Vagina (tissue), 2 donors: ENCODE measurements at places on chromosomes 6 and 20.

GRCh38 chr6:40308533-40309306, 278.4 kb downstream of the LRFN2 start:
- DNase-seq: no peak

DNA sequence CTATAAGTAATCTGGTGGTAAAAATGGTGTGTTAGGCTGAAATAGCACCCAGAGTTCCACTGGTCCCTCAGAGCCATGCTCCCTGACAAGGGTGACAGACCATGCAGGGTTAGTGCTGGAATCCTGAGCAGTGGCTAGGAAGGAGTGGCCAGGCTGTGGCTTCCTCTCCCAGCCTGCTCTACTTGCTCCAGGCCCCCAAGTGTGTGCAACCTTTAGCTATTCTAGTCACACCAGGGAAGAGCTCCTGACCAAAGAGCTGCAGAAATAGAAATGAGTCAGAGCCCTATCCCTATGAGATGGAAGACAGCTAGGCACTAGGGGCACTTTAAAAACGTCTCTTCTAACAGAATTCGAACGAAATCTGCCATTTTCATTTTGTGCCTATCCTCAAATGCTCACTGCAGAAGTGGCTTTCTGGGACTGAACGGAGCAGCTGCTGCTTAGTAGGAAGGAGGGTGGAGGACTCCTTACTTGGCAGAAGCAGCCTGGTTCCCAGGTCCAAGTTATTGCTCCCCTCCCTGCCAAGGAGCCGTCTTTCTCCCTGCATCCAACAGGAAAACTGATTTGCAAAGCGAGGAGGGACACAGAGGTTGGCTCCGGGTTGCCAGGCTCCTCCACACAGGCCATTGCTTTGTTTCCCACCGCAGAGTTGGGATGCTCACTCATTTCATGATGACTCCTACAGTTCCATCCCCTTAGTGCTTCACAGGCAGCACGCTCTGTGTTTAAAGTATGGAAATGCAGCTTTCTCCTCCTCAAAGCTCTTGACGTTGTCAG, 754.5 kb downstream of the C6orf118 start:
- no peak for DNase-seq

- DNase-seq: no peak
Measured at GRCh38 chr20:53792946-53793536, 199.4 kb upstream of the ZNF217 start.

DNA sequence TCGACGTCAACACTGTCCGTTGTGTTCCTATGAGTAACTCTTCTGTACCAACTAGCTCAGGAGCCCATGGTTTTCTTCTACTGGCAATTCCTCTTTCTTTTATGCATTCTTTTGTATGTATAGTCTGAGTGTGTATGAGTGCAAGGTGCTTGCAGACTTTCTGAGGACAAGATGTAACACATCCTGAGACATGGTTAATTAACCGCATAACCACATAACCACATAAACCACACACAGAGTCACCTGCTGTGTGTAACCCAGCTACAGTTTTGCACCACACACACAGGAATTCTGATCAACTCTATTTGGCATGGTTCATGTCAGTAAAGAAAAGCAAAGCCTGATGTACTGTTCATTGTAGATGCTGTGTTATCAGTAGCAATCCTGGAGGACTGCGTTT, 98.6 kb downstream of the DACT2 start:
- DNase-seq: no peak

DNA sequence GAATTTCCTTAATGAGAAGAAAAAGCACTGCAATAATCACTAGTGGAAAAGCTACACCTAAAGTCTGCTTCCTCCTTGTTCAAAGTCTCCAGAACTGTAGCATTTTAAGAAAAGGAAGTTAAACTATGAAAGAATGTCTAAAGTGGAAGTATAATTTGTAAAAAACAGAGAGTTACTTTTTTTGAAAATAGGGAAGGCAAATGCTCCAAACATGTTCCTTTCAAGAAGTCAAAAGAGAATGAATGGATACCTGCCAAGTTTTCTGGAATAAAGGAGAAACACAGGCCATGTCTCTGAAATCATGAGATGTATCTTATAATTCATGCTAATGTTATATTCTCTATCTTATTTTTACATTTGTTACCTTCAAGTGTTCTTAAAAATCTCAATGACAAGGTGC, 60.7 kb upstream of the ADGRG6 start:
- no peak for DNase-seq

DNA sequence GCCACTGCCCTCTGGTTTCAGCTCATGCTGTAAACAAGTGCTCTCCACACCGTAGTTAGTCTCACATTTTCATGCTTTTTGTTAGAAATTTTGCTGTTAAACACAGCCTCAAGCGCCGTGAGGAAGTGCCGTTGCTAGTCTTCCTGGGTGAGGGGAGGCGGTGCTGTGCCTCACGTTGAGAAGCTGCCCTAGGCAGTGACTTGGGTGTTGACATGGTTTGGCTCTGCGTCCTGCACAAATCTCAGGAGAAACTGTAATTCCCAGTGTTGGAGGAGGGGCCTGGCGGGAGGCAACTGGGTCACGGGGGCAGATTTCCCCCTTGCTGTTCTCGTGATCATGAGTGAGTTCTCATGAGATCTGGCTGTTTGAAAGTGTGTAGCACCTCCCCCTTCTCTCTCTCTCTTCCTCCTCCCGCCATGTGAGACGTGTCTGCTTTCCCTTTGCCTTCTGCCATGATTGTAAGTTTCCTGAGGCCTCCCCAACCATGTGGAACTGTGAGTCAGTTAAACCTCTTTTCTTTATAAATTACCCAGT, 95.8 kb downstream of the ERMARD start:
- DNase-seq: no peak

DNA sequence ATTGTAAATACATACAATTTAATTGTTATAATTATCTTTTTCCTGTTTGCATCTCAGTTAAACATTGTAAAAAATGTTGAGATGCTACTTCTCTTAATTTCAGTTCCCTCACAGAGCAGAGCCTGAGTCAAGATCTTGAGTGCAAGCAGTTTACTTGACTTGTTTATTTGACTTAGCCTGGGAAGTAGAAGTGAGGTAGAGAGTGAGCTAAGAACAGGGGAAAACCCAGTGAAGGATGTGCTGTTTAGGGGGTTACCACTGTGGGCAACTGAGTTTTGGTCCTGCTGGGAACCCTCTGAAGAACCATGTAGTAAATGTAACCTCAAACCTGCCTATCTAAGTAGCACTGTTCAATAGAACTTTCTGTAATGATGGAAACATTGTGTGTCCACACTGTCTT, 495.2 kb upstream of the FLRT3 start:
- no peak for DNase-seq

DNA sequence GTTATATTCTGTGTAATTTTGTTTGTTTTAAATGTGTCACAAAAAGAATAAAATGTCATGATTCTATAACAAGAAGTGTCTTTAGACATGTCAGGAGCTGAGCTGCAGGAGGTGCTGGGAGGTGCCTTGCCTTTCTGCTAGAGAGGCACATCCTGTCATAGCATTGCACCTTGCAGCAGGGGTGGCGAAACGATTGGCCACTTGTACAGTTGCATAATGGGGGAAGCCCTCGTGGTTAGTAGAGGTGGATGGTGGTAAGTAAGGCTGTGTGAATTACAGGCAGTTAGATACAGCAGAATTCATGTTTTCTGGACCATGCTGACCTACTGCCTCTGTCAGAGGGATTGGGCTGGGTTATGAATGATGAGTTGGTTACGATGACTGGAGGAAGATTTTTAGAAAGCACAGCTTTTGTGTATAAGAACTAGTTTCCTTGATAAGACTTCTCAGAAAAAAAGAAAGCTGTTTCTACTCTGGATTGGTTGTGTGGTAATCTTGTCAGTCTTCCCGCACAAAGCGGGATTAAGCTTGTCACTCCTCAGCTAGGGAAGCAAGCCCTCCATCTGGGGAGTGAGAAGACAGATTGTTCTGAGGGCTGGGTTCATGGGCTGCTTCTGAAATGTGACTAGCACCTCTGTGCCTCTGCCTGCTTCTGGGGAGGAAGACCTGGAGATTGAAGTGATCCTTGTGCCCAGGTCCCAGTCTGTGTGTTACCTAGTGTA, 74.9 kb downstream of the FOXO3 start:
- no peak for DNase-seq

DNA sequence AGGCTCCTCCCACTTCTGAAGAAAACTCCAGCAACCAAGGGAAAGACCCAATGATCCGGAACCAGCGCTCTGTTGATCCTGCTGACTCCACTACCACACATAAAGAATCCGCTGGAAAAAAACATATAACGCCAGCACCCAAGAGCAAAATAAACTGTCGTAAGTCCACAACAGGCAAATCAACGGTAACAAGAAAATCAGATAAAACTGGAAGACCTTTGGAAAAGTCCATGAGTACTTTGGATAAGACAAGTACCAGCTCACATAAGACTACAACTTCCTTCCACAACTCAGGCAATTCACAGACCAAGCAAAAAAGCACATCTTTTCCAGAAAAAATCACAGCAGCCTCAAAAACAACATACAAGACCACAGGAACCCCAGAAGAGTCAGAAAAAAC, 8.0 kb downstream of the MUCL3 start:
- no peak for DNase-seq

GRCh38 chr6:10409233-10409721, 5.6 kb downstream of the TFAP2A start:
- DNase-seq: no peak

DNA sequence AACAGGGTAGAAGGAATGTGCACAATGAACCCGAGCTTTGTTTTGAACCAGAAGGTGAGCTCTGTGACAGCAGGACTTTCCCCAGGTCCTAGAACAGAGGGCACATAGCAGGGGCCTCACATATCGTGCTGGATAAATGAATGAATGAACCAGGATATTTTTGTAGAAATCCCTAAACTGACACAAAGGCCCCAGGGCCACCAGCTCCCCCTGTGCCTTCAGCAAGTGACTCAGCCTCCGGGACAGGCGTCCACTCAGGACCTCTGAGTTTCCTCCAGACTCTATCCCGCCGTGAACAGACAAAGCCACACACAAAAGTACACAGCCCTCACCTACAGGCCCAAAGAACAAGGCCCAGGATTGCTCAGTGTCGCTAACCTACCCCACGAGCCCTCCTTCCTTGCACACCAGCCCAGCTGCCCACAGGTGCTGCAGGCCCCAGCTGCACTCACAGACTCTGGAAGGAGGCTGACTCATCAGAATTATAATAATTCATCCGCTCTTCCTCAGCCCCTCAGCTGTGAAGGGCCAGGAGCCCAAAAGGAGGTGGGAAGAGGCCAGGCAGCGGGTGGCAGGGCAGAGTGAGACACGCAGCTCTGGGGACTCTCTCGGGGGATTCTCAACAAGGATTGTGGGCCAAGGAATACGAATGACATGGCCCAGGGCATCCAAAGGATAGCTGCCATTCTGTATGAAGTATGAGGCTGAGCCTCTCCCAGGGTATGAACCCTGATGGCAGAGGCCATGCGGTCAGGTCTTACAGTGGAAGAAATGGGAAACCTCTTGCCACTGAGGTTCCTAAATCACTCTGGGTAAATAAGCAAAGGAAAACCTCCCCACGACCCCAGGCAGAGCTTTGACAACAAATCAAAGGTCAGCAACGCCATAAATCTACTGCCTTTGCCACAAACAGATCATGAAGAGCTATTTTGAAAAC, 40.9 kb downstream of the SUMO4 start:
- DNase-seq: no peak
